Stomach (tissue), 19 donors: ENCODE measurements at places on chromosomes 2 and 18.

GRCh38 chr2:43114210-43114609, 112.2 kb downstream of the ZFP36L2 start:
- DNase-seq, result no peak

DNA sequence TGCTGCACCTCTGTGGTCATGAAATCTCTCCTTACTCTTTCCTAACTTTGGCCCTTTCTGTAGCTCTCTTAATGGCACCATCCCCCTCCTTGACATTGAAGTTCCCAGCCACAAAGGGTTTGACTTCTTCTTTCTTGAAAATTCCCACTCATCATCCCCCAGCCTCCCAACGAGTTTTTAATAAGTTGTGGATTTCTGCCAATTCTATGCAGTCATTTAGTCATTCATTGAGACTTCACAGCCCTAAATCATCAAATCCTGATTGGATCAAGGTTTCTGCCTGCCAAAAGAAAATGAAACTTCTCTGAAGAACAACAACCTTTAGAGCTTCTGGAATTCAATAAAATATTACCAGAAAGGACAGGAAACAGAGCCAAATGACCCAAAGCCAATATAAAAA, 354.3 kb downstream of the CLIP4 start:
- DNase-seq, result no peak

DNA sequence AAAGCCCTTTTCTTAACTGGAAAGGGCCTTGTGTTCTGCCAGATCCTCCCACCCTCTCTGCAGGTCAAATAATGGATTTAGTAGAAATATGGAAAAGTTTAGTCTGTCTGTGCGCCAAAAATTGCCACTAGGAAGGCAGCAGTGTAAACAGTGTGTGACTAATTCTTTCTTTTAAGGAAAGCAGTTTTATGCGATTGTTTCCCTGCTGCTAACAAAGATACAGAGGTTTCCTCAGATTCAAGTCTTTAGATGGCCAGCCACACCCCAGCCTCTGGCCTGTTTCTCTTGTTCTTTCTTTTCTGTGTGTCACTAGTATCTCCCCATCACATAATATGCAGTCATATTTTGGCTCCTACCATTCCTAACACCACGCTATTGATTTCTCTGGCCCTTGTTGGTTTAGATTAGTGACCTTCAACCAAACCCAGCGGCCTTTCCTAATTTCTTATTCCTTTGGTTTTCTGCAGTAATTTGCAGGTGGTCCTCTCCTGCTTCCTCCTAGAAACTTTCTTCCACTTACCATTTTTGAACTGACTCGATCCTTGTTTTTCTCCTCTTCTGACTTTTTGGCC, 157.4 kb downstream of the LTBP1 start:
- DNase-seq, result no peak

DNA sequence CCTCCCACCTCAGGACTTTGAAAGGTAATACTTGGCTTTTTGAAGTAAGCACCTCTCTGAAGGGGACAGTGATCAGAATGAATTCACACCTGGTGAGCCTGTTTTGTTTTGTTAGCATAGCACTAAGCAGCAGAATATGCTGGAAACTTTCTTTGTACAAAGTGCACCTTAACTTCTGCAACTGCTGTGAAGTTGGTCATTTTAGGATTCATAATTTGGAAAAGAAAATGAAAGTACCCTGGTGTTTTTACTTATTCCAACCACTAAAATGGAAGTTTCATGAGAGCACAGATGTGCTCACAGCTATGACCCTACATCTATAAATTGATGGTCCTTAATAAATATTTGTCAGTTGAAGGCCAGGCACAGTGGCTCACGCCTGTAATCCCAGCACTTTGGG, 257.8 kb upstream of the STON1 start:
- no peak for DNase-seq

GRCh38 chr18:5500158-5500939, 43.4 kb downstream of the EPB41L3 start:
- DNase-seq, result no peak

- DNase-seq, result no peak
These were observed 15.9 kb downstream of the PDIA6 start for GRCh38 chr2:10796703-10797102.

DNA sequence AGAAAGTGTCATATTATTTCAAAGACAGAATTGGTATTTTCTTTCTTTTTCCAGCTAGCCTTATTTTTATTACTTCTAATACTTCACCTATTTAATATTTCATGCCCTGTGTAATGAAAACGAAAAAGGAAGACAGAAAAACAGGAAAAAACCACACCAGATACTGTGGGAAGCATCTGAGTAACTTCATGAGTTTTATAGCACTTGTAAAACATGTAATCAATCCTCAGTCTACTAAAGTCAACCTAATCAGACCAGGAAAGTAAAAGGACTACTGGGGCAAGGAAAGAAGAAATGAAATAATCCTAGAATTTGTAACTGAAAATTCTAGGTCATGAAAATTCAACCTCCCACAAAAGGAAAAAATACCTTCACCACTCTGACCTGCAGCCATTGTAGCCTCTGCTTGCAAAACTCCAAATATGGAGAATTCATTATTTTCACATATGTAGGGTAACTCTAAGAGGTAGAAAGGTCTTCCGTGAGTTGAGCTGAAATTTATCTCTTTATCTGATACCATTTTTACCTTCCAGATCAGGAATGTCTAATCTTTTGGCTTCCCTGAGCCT, 34.7 kb upstream of the STRN start:
- no peak for DNase-seq

- peak; percentile 79 for DNase-seq
These were observed 64.1 kb downstream of the CHRNA1 start for GRCh38 chr2:174699993-174700766.
